ENCODE measurements at places on chromosomes 3 and 15. TPM values are rescaled to one million over a fixed set of nuclear protein-coding genes. Genes with fewer than 3 reads are reported as not detected.

TMEM212 gene
- total RNA-seq, result not detected

TJP1 gene
- 40.6 TPM for total RNA-seq

PP2D1 gene
- total RNA-seq, result not detected

GOLGA8J gene
- 0.28 TPM for total RNA-seq

EDC3 gene
- total RNA-seq, result 21.5 TPM

CD80 gene
- total RNA-seq, result not detected

DCP1A gene
- total RNA-seq, result 9.4 TPM

LTK gene
- total RNA-seq, result 0.19 TPM

LTF gene
- 0.38 TPM for total RNA-seq

CNTN4 gene
- not detected for total RNA-seq

SLC7A14 gene
- total RNA-seq, result 1.2 TPM

EDEM1 gene
- total RNA-seq, result 18.3 TPM

CYB561D2 gene
- 34.1 TPM for total RNA-seq
